ENCODE measurements at places on chromosomes 4 and X.
A peak's percentile ranks its signal among the peaks of the same experiment; 100 is the strongest.

- no peak for DNase-seq
These were observed 197.4 kb downstream of the ENOX2 start for GRCh38 chrX:130705591-130705990.

- no peak for DNase-seq
These were observed 139.5 kb downstream of the SLC10A7 start for GRCh38 chr4:146382194-146382593.

DNA sequence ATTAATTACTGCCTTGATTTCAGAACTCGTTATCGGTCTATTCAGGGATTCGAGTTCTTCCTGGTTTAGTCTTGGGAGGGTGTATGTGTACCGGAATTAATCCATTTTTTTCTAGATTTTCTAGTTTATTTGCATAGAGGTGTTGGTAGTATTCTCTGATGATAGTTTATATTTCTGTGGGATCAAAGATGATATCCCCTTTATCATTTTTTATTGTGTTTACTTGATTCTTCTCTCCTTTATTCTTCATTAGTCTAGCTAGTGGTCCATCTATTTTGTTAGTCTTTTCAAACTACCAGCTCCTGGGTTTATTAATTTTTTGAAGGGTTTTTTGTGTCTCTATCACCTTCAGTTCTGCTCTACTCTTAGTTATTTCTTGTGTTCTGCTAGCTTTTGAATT, 32.1 kb downstream of the CDX4 start:
- no peak for DNase-seq

- no peak for DNase-seq
These were observed 4.5 kb downstream of the DDX60L start for GRCh38 chr4:168475745-168476144.

- DNase-seq: no peak
These were observed 857.5 kb upstream of the FTHL17 start for GRCh38 chrX:31929366-31929765.

GRCh38 chr4:110032603-110033002, 119.9 kb downstream of the EGF start:
- DNase-seq: no peak

DNA sequence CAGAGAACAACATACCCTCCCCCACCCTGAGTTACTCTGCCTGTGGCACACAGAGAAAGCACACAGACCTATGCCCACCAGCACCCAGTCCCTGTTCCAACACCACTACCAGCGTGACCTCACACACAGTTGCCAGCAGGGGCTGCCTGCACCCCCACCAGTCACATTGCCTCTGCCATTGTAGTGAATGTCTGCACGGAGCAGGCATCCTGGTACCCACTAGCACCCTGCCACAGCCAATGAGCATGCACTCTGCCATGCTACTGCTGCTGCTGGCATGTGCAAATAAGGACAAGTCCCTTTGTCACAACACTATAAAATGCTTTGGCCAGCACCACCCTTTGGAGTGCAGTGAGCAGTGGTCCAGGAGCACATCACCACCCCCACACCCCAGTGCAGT, 47.1 kb downstream of the DACH2 start:
- no peak for DNase-seq

GRCh38 chrX:32530802-32531403, 680.4 kb downstream of the DMD start:
- DNase-seq: peak; percentile 69

GRCh38 chr4:40238700-40239548, 42.1 kb downstream of the RHOH start:
- DNase-seq: no peak

DNA sequence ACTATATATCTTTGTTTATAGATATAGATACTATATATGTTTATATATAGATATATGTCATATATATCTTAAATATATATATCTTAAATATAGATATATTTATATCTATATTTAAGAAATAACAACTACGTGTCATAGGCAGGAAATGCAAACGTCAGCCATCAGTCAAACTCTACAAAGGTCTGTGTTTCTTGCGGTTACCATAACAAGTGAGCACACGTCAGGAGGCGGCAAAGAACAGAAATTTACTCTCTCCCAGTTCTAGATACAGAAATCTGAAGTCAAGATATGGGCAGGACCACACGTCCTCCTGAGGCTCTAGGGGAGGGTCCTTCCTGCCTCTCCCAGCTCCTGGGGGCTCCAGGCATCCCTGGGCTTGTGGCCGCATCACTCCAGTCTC, 6.5 kb downstream of the PLCXD1 start:
- no peak for DNase-seq

DNA sequence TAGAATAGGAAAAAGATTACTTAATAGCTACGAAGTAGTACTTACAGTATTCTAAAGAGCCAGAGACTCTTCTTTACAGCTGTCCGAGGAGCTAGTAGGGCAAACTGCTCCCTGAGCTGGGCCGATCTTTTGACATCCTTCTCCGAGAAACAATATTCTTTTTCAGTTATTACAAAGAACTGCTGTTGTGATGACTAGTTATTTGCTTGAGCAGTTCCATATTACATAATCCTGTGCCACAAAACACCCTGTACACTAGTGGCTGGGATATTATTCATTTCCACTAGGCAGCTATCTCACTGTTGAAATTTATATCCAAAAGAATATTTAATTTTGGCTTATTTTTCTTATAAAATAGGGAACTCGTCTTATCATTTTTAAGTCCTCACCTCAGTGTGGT, 278.3 kb downstream of the CHIC1 start:
- no peak for DNase-seq

- DNase-seq: no peak
These were observed 63.0 kb upstream of the LNX1 start for GRCh38 chr4:53654300-53654758.

GRCh38 chrX:134244043-134244442, 7.1 kb downstream of the CCDC160 start:
- DNase-seq: no peak

DNA sequence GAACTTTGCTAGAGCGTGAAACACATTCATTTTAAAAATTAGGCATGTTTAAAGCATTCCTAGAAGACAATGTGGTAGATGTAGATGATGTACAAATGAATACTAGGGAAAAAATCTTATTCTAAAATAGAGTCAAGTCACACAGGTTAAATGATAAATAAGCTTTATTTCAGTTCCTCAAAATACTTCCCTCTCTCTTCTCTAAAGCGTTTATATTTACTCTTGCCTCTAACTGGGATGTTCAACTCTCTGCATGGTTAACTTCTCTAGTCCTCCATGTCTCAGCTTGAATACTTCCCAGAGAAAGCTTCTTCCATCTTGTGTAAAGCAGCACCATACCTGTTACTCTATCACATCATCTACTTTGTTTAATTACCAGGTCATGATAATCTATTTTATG, 30.9 kb upstream of the GLRA3 start:
- no peak for DNase-seq

- DNase-seq: no peak
These were observed 201.0 kb upstream of the GPR101 start for GRCh38 chrX:137234651-137235402.

- DNase-seq: peak; percentile 65
These were observed 95.9 kb upstream of the PTPN13 start for GRCh38 chr4:86497980-86498862.

DNA sequence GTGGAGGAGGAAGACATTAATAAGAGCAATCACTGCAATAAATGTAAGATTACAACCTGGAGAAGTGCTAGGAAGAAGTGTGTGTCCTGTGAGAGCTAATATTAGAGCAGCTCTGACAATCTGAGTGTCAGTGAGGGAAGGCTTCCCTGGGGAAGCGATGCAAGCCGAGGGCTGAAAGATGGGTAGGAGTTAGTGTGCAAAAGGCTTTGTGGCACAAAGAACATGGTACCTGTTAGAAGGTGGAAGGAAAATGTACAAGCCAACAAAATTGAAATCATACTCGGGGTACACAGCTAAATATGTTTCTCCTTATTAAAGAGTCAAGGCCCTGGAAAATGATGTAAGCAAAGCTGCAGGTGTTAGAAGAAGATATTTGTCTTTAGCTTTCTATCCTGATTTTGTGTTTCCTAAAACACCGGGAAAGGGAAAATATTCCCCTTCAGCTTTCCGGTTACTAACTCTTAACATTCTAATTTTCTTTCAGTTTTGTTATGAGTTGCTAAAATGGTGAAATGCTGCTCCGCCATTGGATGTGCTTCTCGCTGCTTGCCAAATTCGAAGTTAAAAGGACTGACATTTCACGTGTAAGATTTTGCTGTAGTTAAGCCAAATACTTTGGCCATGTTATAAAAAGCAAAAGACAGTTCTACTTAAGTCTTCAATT, 808 bp downstream of the THAP6 start:
- no peak for DNase-seq

- peak; percentile 42 for DNase-seq
These were observed 7.8 kb upstream of the SH3TC1 start for GRCh38 chr4:8191136-8191747.

DNA sequence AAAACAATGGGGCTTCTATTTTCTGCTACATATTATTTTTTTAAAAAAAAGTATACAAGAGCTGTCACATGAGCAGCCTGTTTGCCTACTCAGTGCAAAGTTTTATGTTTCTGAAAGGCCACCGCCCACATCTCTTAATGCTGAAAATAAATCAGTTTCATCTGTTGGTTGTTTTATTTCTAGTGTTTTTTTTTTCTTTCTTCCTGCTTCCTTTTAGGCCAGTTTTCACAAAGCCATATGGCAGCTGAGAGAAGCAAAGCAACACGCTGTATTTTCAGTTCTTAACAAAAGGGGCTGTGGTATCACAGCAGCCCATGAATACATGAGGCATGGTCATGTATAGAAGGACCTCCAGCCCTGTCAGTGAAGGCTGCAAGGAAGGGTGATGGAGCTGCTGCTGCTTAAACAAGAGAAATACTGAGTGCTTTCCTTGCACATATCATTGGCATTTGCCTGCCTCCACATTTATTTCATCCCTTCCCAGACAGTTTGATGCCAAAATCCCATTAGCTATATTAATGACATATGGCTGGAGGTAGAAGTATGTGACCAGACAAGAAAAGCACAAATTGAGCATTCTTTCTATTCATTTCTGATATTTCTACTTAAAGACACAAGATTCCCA, 172.5 kb downstream of the PCDH18 start:
- no peak for DNase-seq

- DNase-seq: no peak
These were observed 46.1 kb upstream of the LGI2 start for GRCh38 chr4:25076625-25077398.

DNA sequence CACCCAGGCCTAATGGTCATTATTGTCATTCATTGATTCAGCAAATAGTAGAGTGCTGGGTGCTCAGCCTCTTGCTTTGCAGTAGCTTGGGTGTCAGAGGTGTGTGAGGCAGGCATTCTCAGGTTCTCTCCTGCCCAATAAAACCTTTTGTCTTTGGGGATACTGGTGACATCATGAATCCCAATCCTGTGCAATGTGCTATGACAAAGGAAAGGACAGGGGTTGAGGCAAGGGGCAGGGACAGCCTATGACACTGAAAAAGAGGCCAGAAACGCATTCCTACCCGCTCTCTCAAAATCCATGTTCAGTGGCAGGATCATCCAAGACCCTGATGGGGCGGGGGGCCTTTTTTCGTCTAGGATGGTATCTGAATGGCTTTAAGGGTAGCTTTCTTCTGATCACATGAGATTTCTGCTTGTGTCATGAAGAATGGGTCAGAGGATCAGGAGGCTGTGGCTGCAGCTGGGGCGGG, 1.5 kb upstream of the FAM193A start:
- no peak for DNase-seq

GRCh38 chr4:158313566-158313965, 103.3 kb downstream of the TMEM144 start:
- DNase-seq: no peak

- no peak for DNase-seq
These were observed 94.4 kb downstream of the SOWAHB start for GRCh38 chr4:76803522-76803921.

DNA sequence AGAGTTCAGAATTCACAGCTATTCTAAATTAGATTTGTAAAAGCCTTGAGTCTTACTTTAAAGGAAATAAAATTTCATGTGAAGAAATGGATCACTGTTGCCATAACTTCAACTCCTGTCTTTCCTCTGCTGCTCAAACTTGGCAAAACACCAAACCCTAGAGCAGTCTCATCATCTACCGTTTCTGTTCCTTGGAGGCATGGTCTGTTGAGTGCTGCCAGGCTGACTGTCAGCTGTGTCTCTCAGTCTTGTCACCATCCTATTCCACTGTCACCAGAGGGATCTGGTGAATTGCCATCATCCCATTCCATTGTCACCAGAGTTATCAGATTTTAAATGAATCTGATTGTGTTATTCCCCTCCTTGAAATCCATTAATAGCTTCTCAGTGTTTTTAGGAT, 55.6 kb downstream of the STIM2 start:
- DNase-seq: no peak

GRCh38 chr4:176849076-176849475, 56.4 kb upstream of the VEGFC start:
- no peak for DNase-seq

DNA sequence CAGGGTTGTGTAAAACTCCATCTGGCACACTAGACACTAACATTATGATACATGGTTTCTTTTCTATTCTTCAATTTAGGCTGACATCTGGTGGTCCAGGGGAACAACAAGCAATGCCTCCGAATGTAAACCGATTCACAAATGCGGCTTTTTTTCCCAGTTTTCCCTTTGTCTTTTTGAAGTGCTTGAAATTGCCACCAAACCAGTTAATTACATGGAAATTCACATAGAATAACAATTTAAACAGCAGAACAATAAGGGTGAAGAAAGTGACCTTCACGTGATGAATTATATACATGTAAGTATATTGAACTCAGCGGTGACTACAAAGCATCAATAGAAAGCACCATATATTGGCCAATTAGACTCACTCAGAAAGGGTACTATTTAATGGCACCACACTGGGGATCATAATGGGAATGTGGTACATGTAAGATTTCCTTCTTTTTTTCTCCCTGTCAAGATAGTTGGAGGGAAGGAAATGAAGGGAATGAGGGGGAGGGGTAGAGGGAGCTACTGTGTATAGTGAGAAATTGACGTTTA, 103.9 kb downstream of the MMRN1 start:
- no peak for DNase-seq

DNA sequence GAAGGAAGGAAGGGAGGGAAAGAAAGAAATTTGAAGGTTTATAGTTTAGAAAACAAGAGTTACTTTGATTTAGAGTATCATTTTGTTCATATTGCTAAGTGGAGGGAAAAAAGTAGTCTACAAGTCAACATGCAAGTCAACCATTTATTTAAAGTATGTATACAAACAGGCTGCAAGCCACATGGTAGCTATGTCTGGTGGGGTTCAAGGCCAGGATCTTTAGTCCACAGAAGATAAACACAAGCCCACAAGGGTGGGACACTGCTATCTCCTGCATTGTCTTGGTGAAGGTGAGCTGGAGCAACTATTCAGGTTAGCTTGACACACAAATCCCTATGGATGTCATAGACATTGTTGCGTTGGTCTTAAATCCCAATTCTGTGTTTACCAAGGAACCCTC, 71.4 kb downstream of the ABCG2 start:
- no peak for DNase-seq

- DNase-seq: no peak
These were observed 4.0 kb downstream of the ARX start for GRCh38 chrX:25011589-25012432.

GRCh38 chr4:160701671-160702070, 1462.1 kb downstream of the FSTL5 start:
- no peak for DNase-seq
